ENCODE measurements at places on chromosomes 3 and 15.
A peak's percentile ranks its signal among the peaks of the same experiment; 100 is the strongest.

- DNase-seq: peak; percentile 55
Observed at GRCh38 chr3:123880998-123881561, 3.1 kb downstream of the MYLK start.

GRCh38 chr15:34795267-34796081 lies at the start of gene ACTC1:
Gene ACTC1, minus strand, starts transcription at chr15:34795549. Its CDS starts 741 bp downstream, at chr15:34794808.
- DNase-seq: peak; percentile 54

- no peak for DNase-seq
Observed at GRCh38 chr3:180911876-180912303, 580 bp upstream of the FXR1 start.

DNA sequence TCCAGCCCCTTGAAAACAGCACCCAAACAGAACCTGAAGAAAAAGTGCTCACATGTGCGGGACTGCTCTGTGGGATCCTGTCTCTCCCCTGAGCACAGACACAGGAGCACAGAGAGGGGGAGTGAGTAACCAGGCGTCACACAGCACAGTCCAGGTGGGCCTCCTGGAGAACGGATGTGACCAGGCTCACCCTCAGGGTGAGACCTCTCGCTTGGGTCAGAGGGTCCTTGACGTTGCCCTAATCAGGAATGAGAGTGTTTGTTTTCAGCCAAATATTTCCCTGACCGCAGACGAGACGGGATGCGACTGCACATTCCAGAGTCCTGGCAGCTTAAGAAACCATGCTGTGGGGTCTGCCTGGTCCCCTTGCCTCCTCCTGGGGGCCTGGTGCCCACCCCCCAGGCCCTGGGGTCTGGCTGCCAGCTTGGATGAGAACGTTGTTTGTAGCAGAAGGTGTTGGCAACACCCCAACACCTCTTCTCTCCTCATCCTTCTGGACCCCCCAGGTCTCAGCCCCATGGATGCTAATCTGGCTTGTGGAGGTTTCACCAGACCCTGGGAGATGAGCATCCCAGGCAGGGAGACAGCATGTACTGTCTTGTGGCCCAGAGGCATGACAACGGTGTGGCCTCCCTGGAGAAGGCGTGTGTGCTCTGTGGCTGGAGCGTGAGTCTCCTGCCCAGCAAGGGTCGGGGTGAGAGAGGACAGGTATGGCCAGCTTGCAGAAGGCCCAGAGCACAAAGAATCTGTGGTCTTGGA lies 42.1 kb upstream of the SLC6A6 start:
- DNase-seq: no peak

DNA sequence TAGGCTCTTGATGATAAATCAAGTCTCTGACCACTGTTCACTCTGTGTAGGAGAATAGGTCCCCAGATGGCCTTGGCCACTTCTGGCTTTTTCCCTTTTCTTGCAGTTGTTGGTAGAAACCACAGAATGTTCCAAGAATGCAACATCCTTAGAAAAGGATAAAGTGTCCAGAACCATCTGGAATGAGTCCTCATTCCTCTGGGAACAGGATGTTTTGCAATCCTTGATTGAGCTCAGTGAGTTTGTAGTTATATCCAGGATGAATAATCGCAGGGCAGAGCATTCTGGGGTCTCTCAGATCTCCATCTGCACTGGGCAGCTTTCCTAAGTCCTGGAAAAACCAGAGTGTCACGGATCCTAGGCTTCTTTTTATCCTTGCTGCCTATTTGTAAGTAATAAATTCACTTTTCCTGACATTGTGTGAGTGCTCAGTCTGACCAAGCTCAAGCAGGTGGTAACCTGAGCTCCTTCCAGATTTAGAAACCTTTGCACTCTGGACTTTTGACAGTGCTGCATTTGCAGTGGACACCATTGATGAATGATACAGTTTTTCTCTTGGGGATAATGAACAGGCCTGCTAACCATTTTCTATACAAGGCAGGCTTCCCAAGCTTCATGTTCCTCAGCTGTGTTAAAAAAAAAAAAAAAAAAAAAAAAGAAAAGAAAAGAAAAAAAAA lies 1028.6 kb downstream of the OTOL1 start:
- peak; percentile 96 for DNase-seq
